ENCODE measurements at places on chromosomes 12 and 14. TPM values are rescaled to one million over a fixed set of nuclear protein-coding genes. Genes with fewer than 3 reads are reported as not detected.

- DNase-seq: peak; percentile 91
Observed at GRCh38 chr12:113184900-113185179, 438 bp downstream of the DDX54 start.

- no peak for DNase-seq
Observed at GRCh38 chr14:49594347-49595091, 4.2 kb upstream of the LRR1 start.

GRCh38 chr14:34872822-34873588, 2.2 kb downstream of the BAZ1A start:
- no peak for DNase-seq

DNA sequence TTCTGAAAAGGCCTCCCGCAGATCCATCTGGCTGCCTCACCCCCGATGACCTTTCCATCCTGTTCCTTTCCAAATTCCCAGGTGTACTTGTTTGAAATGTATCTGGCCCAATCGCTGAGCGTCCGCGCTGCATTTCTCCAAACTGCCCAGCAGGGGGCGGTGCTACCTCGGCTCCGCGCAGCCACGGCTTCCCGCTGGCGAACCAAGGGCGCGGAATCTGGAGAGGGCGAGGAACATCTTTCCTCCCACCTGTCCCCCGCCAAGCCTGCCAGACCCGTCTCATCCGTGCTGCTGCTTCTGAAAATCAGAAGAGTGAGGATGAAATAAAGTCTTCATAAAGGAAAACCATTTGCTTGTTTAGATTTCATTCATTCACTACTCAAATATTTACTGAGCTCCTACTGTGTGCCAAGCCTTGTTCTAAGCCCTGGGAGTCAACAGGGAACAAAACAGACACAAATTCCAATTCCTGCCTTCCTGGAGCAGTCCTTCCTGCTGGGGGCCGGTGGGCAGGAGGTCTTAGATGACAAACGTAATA, 16.8 kb upstream of the MYL2 start:
- DNase-seq: peak; percentile 55

GARIN6 gene
- total RNA-seq: not detected

CCDC198 gene
- total RNA-seq: not detected

LALBA gene
- not detected for total RNA-seq

DNA sequence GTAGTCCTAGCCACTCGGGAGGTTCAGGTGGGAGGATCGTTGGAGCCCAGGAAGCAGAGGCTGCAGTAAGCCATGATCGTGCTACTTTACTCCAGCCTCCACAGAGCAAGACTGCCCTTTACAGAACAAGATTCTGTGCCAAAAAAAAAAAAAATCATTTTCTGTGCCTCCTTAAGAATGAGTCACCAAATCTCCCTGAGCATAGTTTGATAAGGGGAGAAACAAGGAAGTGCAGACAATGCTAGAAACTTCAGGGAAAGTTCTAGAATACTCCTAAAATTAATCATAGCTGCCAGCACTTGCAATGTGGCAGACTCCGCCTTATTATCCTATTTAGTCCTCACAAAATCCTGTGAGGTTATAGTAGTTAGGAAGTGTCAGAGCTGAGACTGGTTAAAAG, 74.5 kb downstream of the KCNK10 start:
- no peak for DNase-seq

LMNTD1 gene
- not detected for total RNA-seq

AMHR2 gene
- not detected for total RNA-seq

PTCSC3 gene
- not detected for total RNA-seq

DNA sequence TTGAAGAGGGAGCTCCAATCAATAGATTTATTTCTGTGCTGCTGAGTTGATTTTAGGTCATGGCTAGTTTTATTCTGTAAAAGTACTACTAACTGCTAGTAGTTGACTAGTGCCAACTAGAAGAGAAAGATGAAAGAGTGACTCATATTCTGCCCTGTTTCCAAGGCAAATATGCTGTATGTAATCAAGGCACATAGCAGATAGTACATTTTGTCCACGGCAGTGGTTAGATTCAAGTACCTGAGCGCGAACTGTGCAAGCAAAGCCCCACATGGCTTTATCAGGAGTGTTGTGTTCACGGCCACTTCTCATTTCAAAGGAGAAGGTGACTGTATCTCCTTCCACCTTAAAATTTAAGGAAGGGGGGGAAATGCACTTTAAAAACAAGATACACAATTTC, 126.8 kb downstream of the TRAFD1 start:
- DNase-seq: no peak

- DNase-seq: no peak
Observed at GRCh38 chr14:22271838-22272799, 316.9 kb downstream of the DAD1 start.

Data from mucosa of descending colon (tissue), 3 donors.